ENCODE measurements at places on chromosomes 5 and 9.

DNA sequence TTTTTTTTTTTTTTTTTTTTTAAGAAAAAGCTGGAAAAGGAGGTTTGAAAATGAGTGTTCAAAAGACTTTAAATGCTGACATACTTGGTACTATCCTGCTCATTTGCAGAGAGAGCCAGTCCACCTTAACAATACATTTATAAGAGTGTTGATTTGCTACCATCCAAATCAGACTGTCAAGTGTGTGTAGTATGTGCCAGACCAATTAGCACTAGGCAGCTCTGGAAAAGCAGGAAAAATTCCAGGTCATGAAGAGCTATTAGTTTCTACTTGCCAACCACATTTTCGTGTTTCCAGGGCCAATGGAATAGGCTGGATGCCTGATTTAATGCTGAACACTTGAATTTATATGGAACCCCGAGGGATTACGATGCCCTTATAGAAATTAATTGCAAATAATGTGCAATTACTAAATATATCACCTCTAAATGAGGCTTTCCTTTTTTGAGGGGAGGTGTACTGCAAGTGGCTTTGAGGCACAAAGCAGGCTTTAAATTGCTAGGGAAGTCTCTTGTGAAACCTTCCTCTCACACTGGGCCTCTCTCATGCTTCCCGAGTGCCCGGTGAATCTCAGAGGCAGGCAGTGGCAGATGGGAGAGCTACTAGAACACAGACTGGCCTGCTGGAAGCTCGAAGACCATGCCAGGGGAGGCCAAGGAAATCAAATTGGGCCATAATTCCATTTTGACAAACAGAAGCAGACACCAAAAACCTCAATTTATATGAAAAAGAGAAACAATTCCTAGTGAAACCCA is 178.7 kb downstream of the PPP2R2B start:
- no peak for DNase-seq

- peak; percentile 81 for DNase-seq
These were observed at the start of gene HCN1 for GRCh38 chr5:45696206-45696836. HCN1 (minus strand) TSS chr5:45696380.

- no peak for DNase-seq
These were observed 144.4 kb downstream of the NSG2 start for GRCh38 chr5:174189654-174190541.

DNA sequence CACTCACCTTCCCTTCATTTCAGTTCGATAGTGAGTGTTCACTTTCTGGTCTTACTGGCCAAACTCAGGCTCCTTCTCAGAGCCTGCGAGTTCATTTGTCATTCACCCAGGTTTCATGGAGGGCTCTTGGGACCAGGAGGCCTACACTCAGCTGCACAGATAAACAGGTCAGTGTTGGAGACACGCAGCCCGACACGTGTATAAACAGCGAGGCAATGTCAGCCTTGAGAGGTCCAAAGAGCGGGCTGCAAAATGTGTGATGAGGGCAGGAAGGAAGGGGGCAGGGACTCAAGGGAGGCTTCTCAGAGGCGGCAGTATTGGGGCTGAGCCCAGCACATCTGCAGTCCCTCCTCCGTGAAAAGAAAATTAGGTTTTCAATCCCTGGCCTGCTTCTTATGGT is 82.6 kb upstream of the ZNF618 start:
- DNase-seq: no peak

- no peak for DNase-seq
These were observed 8.0 kb downstream of the SPOCK1 start for GRCh38 chr5:137491121-137491520.

- DNase-seq: no peak
These were observed 67.7 kb upstream of the UBTD2 start for GRCh38 chr5:172351240-172351778.
